ENCODE measurements at places on chromosomes 12 and 14. TPM values are rescaled to one million over a fixed set of nuclear protein-coding genes. Genes with fewer than 3 reads are reported as not detected.

The TAS2R13 gene
- total RNA-seq, result not detected

DNA sequence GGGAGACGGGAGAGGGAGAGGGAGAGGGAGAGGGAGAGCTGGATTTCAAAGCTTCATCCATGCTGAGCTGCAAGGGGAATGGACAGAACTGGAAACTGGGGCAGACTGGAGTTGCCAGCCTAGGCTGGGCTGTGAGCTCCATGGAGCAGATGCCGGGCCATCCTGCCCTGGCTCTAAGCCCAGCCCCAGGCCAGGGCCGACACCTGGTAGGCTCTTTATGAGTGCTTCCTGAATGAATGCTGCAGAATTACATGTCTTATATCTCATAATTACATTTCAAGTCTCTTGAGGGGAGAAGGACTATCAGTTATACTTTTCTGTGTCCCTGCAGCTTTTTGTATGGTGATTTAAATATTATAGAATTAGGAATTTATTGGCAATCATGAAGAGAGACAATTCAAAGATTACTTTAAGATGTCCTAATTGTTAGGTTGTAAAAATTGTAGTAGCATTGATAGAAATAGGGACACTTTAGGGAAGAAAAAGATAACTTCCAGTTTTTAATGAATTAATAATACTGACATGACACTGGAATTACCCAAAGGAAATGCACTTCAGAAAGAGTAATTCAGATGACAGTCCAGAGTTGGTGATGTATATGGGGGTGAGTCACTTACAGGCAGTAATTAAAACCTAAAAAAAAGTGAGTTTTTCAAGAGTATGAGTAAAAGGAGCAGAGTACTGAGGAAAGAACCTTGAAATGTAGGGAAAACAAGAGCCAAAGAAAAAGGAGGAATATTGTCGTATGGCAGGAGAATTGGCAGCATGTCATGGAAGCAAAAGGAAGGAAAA is 29.0 kb downstream of the SCYL2 start:
- peak; percentile 25 for DNase-seq

DNA sequence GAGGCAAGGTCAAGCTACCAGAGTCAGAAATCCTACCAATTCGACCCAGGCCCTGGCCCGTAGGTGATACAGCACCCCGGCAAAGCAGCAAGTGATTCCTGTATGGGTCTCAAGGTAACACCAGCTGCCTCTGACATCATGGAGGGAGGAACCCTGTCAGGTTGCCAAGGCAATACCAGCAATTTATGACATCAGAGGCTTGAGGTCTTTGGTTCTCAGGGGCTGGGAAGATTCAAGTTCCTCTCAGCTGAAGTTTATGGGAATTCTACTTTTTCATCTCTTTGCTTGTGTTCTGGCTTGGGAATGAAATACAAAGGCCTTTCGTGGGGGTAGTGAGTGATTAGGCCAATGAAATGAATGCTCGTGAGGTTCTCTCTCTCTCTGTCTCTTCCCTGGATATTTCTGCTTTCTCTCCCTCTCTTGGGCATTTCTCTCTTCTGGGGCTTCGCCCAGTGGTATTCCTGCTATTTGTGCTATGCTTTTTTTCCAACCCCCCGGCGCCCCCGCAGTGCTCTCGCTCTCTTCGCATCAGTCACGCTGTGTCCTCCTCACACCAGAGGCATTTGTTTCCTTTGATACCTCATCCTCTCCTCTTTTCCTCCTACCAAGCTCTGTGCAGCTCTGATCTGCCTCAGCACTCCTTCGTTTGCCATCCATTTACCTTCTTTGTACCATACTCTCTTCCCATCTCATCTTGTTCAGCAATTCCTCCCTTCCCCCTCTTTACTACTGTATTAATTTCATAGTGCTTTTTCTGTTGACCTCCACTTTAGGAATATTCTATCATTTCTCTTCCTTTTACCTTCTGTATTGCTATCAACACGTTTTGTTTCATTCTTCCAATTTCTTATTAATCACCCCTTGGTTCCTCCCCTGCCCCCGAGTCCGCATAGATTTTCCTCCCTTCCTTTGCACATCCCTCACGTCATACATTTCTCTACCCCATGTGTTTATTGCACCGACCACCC is 2.9 kb downstream of the ZFHX2 start:
- peak; percentile 25 for DNase-seq

- no peak for DNase-seq
Observed at GRCh38 chr12:26238341-26239121, 43.2 kb downstream of the SSPN start.

Measured in M059J (cell line).